Breast epithelium (tissue), 4 donors: ENCODE measurements at places on chromosomes 11 and 22. TPM values are rescaled to one million over a fixed set of nuclear protein-coding genes. Genes with fewer than 3 reads are reported as not detected.
A peak's percentile ranks its signal among the peaks of the same experiment; 100 is the strongest.

The NAA40 gene
- total RNA-seq: 19.7 TPM

The C11orf52 gene
- 40.5 TPM for total RNA-seq

The MOGAT2 gene
- total RNA-seq: 1.3 TPM

The RIBC2 gene
- 1.3 TPM for total RNA-seq

The MCM5 gene
- 16.4 TPM for total RNA-seq

The COA4 gene
- 74.2 TPM for total RNA-seq

The LMO2 gene
- 20.0 TPM for total RNA-seq

The SCGB1D2 gene
- total RNA-seq: 476 TPM

DNA sequence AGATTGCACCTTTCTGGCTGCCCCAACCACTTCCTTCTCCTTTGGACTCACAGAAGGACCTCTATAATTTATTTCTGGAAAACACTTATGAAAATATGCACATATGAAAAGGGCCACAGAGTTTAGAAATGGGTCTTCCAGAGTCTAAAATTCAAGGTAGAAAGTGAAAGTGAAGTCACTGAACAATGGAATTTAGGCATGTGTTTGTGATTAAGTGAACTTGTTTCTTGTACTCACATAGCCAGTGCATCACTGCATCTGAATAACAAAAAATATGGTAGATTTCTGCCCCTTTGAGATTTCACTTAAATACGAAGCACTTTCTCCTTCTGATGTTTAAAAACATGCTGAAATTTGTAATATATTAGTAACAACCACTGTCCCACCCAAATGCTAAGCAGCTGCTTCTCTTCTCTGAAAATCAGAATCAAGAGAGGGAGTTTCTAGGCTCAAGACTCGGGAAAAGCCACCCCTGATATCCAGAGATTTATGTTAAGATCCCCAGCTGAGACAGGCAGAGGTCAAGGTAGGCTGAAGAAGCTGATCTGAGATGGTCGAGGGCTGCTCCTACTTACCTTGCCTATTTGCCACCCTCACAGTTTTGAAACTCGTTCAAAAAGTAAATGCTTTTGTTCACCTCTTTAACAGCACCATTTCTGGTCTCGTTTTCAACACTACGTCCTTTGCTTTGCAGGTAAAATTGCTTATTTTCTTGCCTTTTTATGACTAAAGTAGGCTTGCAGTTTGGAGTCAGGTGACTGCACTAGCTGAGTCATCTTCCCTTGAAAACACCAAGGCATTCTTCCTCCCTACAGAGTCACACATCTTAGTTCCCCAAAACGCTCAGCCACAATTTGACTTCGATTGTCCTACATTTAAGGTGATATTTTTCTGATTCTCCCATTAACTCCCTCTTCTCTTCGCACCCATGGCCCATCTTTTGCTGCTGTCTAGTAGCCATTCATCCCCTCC lies at the start of gene XKR3:
XKR3 (minus strand) TSS at position 696 of the 972 bp plus-strand sequence. CDS start 17,338 bp downstream, outside the sequence.
- no peak for DNase-seq

- no peak for DNase-seq
Measured at GRCh38 chr11:119583585-119583984, 145.4 kb downstream of the NECTIN1 start.

GRCh38 chr11:1640076-1640946 lies 10.7 kb downstream of the KRTAP5-5 start:
- no peak for DNase-seq

DNA sequence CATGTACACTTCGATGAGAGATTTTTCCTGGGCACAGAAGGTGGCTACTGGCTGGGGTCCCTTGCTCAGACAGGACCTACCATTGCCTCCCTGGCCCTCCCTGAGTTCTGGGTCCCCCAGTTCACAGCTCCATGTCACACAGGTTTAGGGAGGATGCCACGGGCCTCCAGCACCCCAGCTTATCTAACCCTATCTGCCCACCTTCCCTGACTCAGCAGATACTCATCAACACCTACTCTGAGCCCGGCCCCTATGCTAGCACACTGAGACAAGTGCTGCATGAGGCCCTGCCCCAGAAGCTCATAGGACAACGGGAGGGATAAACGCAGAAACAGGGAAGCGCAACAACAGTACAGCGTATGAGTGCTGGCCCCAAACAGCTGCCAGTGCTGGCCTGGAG lies 9.6 kb downstream of the NAGA start:
- no peak for DNase-seq

DNA sequence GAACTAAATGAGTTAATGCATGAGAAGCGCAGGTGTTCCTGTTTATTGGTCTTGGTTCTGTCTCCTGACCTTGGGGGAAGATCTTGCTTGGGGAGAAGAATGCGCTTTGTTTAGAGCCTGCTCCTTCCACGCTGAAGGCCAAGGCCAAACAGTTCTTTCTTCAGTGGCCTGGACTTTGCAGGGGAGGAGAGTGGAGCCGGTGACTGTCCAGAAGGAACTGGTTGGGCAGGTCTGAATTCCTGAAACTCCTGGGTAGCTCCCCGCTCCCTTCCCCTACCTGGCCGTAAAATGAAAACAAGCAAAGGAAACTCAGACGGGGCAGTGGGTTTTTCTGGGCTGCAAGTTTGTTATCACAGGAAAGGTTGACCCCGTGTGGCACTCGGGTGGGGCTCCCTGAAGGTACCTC lies 3.6 kb downstream of the ARHGAP8 start:
- peak; percentile 75 for DNase-seq

DNA sequence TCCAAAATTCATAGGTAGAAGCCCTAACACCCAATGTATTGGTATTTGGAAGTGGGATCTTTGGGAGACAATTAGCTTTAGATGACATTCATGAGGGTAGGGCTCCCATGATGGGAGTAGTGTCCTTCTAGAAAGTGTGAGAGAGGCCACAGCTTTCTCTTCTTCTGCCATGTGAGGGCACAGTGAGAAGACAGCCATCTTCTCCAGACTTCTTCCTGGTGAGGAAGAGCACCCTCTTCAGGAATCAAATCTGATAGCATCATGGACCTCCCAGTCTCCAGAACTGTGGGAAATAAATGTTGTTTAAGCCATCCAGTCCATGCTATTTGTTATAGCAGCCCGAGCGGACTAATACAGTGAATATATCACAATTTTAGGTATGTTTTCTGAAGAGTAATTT lies 96.9 kb downstream of the CNTN5 start:
- DNase-seq: no peak

- DNase-seq: no peak
Measured at GRCh38 chr11:112241486-112241885, 15.3 kb downstream of the PTS start.

- no peak for DNase-seq
Measured at GRCh38 chr11:75773595-75774353, 5.2 kb downstream of the DGAT2 start.

DNA sequence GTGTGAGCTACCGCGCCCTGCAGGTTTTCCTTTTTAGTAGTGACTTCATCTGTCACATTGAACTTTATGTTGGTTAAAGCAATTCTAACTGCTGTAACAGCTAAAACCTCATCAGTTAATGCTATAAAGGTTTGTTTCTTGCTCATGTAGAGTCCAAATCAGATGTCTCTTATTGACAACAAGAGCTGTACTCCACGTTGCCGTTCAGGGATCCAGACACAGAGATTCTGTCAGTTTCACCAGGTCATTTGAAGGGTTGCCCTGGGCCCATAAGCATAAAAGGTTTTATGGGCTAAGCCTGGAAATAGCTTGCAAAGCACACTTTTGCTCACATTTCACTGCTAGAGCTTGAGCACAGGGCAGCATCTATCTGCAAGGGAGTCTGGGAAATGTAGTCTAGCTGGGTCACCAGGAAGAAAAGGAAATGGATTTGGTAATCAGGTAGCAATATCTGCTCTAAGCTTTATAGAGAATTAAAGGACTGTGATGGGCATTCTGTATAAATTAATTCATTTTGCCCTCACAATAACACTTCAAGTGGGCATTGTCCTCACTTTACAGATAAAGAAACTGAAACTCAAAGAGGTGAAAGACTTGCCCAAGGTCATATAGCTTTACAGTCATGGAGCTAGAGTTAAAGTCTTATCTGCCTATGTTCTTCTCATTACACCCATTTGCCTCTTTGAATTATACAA lies 25.2 kb upstream of the PTPRJ start:
- DNase-seq: no peak

DNA sequence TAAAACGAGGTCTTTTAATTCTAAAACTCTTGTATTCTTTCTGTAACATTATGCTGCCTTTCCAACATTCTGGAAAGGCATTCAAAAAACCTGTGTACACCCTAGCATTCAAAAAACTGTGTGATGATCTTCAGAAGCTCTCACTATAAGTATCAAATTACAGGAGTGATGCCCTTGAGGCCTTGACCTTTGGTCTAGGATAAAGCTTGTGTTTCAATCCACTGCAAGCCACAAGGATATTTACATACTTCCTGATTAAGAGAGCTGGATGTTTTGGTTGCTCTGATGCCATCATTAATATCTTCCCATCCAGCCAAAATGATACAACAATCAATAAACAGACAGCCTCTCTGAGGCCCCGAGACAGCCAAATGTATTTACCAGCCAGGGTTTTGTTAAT lies 11.9 kb downstream of the CLPB start:
- no peak for DNase-seq

DNA sequence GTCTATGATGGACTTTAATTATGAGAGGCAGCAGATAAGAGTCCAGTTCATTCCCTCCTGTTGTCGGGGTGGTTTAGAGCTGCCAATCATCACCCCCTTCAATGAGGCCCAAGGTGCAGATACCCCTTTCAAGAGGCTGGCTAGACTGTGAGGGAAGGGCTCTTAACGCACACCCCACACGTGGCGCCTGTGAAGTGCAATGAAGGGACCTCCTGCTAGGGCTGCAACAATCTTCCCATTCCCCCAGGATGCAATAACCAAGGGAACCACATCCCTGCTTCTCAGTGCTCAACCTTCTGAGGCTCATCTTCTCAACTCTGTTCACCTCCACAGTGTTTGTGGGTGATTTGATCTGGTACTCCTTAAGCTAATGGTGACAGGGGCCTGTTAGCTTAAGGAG lies 19.0 kb downstream of the TENM4 start:
- DNase-seq: no peak

GRCh38 chr11:118224511-118225188 lies at the start of gene JAML:
JAML (minus strand) TSS chr11:118225011; CDS start chr11:118214866, 10,145 bp downstream.
- DNase-seq: no peak

DNA sequence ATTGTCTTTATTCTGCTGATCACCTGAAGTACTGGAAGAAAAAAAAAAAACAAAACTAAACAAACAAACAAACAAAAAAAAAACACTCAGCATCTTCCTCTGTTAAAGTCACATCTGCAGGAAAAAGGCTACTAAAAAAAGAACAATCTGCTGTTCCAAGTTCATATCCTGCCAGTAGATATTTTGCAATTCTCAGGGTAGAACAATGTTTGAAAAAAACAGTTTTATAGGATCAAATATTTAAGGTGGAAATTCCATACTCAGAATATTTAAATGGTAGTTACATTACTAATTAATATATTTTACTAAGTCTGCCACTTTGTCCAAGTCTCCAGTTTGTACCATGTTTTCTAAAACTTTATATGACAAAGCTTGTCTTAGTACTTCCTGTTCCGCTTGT lies 175.2 kb downstream of the SBF2 start:
- no peak for DNase-seq

- DNase-seq: no peak
Measured at GRCh38 chr11:1832211-1832919, 2.4 kb upstream of the SYT8 start.

GRCh38 chr11:69541001-69541285 lies 59.5 kb downstream of the LINC01488 start:
- no peak for DNase-seq

DNA sequence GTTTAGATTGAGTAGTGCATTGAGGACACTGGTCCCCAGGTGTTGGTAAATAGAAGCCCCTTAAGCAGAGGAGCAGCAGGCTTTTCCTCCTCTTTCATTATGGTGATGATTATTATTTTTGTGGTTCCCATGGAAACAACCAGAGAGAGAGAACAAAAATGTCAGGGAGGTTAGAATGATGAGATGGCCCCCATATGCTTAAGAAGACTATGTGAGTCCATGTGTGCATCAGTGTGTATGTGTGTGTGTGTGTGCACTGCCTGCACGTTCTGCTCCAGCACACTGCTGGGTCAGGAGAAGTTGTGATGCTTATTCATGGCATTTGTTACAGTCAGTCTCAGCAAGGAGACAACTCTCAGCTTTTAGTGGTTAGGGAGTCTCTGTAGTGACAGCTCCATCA lies 724.2 kb downstream of the NTM start:
- no peak for DNase-seq

DNA sequence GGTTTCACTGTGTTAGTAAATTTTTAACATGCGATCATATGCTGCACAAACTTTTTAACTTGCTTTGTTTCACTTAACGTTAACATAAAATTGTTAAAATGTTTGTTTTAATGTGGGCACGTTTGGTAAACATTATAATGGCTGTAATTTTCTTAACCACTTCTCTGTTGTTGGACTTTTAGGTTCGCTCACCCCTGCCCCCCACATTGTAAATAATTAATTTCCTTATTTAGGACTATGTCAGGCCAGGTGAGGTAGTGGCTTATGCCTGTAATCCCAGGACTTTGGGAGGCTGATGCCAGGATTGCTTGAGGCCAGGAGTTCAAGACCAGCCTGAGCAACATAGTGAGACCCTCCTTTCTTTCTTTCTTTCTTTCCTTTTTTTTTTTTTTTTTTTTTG lies 6.7 kb upstream of the DIXDC1 start:
- DNase-seq: no peak

GRCh38 chr11:74627381-74627780 lies 35.0 kb downstream of the POLD3 start:
- DNase-seq: no peak

- DNase-seq: no peak
Measured at GRCh38 chr11:18617688-18618341, 16.3 kb downstream of the SPTY2D1 start.

- no peak for DNase-seq
Measured at GRCh38 chr11:35879361-35879760, 64.5 kb upstream of the LDLRAD3 start.

GRCh38 chr11:77155082-77155475 lies 27.0 kb downstream of the MYO7A start:
- no peak for DNase-seq

DNA sequence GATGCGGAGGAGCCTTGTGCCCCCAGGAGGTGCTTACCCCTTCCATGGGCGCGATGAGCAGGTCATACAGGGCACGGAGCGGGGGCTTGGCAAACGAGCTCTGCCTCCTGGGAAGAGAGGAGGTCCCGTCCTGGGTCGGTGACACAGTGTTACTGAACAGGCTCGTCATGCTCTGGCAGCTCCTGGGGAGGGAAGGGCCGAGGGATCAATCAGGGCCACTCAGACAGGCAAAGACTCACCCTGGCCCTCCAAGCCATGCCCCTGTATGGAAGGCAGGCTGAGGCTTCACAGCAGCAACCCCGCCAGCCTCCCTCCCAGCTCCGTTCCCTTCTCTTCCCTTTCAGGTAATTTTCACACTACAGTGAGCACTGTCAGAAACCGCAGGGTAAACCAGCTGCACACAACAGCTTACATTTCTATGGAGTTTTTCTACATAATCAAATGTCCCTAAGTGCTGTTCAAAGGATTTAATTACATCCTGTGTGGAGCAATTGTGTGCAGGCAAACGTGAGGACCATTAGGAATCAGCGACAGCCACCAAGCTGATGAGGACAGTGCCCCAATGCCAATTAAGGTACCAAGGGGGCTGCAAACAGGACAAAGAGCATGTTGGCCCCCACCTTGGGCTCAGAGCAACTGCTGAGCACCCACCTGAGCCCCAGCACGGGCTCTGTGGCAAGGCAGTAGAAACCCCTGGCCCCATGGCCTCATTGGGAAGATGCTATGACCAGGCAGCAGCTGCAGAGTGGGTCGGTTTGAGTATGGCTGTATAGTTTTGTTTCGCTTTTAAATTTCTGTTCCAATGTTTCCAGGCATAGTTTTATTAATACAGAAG lies 95.4 kb upstream of the PITPNB start:
- DNase-seq: no peak
